RCC 7860 (cell line): ENCODE measurements at places on chromosomes 13 and 19.
A peak's percentile ranks its signal among the peaks of the same experiment; 100 is the strongest.

DNA sequence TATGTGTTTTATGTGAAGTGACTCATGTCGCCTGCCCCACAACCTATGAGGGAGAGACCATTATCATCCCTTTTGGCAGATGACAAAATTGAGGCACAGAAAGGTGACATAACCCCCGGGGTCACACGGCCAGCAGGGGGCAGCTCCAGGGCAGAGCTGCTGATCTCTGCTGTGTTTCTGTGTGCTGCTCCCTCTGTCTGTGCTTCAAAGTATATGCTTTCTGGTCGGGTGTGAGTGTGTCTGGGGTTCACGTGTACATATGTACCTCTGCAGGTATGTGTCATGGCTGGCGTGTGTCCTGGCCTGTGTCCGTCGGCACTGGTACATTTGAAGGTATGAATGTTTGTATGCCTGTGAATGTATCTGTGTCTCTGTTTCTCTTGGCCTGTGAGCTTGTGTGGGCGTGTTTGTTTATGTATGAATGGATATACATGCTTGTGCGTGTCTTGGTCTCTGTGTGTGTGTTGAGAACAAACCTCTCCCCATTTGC is 7.1 kb downstream of the LIPE start:
- peak; percentile 50 for DNase-seq

- DNase-seq: no peak
These were observed 22.4 kb upstream of the LSM14A start for GRCh38 chr19:34149873-34150272.

DNA sequence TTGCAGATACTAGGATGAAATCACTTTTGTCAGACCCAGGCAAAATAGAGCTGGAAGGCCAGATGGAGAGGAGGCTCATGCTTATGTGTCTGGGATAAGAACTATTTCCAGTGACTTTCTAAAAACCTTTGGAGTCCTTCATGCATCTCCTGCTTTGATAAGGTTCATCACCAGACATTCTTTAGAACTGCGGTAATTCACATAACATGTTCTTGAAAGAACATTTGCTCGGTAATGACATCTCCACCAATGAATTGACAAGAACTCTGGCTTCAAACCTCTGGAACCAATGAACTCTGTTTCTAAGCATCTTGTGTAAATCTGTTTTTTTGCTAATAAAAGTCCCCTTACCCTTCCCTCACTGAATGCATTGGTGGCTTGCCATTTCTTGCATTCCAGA is 112.0 kb upstream of the KL start:
- no peak for DNase-seq

DNA sequence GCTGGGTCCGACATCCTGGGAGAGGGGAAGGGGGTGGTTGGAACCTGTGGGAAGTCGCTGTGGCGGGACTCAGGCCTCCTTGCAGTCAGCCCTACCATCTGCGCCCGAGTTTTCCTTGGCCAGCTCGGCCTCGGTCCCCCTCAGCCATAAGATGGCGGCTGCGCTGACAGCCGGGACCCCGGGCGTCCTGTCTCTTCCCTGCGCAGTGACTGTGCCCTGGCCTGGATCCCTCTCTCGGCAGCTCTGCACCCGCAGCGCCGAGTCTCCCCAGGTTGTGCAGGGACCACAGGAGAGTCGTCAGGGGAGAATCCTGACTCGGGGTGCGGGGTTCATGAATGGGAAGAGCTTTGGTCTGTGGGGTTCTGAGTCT is 345 bp downstream of the ZNF257 start:
- DNase-seq: no peak

- DNase-seq: no peak
These were observed 113.3 kb downstream of the SIPA1L3 start for GRCh38 chr19:38020311-38020710.

- DNase-seq: peak; percentile 20
These were observed 1498.4 kb downstream of the EFNB2 start for GRCh38 chr13:105037110-105037509.

DNA sequence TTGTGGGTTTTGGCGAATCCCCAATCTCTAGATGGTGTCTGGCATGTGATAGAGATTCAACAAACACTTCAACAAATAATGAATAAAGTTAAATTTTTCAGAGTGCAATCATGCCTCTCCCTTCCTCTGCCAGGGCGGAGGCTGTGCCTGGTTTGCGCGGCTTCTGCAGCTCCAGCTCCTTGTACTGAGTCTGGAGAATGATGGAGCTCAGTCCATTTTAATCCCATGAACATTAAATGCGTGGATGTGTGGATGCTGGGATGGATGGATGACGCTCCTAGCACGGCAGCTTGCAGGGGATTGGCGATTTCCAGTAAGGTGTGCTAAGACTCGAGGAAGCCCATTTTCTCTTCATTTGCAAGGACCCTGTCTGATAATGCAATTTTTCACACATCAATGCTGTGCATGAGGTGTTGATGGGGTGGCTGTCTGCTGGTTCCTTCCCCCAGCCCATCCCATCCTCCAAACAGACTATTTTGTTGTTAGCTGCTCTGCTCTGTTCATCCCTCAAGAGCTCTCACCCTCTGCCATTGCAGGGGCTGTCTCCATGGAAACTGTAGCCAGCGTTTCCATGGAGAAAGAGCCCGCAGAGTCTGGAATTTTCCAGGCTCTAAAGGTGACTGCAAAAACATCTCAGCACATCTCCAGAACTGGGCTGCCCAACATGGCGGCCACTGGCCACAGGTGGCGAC is 92.6 kb upstream of the PEG3 start:
- no peak for DNase-seq

- no peak for DNase-seq
These were observed 28.7 kb downstream of the GJA3 start for GRCh38 chr13:20132052-20132634.

- no peak for DNase-seq
These were observed 34.0 kb upstream of the USE1 start for GRCh38 chr19:17180997-17181702.

GRCh38 chr13:80312967-80313366 is 28.0 kb downstream of the SPRY2 start:
- no peak for DNase-seq

GRCh38 chr19:32542477-32543108 is 38.4 kb upstream of the PDCD5 start:
- no peak for DNase-seq

DNA sequence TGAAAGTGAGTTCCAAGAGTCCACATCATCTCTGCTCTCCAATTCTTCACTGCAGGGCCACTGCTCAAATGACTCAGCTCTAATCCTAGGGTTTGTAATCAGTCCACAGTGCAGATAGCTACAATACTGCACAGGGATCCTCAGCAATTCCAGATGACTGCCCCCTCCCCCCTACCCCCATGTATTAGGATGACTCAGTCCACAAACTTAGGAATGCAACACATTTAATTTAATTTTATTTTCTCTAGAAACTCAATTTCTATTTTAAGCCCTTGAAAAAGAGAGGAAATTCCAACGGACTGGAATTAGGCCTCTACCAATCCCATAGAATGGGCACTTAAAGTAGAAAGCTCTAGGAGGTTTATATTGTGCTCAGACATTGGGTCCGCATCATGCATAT is 173.8 kb upstream of the SOX21 start:
- peak; percentile 9 for DNase-seq

DNA sequence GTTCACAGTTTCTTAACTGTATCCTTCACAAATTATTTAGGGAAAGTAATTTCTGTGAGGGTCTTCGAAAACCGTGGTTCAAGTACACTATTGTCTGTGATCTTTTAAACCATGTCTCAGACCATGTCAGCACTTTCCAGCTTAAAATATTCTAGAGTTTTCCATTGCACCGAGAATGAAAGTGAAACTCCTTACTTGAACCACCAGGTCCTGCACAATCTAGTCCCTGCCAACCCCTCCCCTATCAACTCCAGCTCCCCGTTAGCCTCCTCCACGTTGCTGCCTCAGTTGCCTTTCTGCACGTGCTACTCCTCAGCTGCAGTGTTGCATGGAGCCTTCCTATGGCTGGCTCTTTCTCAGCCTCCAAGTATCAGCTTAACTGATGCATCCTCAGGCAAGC is 7.2 kb upstream of the STARD13 start:
- DNase-seq: no peak

GRCh38 chr13:79389026-79389425 is 17.0 kb downstream of the RBM26 start:
- no peak for DNase-seq

DNA sequence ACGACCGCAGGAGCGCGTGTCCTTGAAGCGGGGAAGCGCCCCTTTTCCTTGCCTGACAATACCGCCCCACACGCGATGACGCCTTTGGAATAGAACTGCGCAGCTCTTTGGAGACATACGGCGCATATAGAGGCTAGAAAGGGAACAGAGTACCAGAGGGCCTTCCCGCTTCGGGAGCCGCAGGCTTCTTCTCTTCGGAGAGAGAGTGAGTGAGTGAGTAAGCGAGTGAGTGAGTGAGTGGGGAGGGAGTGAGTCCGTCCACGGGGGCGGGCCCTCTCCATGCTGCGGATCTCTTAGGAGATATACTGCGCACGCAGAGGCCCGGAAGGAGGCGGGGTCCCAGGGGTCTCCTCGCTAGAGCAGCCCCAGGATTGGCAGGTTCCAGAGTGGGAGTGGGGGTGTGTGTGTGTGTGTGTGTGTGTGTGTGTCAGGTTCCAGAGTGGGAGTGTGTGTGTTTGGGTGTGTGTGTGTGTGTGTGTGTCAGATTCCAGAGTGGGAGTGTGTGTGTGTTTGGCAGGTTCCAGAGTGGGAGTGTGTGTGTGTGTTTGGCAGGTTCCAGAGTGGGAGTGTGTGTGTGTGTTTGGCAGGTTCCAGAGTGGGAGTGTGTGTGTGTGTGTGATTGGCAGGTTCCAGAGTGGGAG is 97.0 kb downstream of the INSR start:
- DNase-seq: peak; percentile 37

DNA sequence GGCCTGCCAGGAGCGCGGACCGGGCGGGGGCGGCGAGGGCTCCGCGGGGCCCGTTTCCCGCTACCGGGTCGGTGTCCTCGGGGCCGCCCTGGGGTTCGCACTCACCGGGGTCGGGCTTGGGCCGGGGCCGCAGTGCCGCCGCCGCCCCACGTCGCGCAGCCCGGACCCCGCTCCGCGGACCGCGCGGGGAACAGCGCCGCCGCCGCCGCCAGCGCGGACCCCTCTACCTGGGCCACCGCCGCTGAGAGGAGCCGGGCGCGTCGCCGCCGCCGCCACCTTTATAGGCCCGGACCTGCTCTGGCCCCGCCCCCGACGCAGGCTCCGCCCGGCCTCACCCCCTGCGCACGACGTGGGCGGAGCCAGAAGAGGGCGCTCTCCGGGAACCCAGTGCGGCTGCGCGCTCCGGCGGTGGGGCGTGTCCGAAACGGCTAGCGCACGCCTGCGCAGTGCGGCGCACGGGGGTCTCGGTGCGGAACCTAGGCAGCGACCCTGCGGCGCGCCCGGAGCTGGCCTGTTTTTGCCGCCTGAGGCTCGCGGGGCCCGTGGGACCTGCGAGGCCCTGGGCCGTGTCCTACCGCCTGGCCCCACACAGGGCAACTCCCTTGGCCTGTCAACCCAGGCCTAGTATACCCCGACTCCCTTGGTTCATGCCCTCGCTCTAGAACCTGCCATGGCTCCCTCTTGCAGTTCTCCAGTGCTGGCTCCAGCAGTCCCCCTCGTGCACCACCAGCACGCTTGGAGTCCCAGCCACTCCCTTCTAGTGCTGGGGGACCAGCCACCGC is at the start of gene MKNK2:
Gene MKNK2, minus strand, starts transcription at position 254 of the 782 bp plus-strand sequence. CDS start 393 bp downstream, outside the sequence.
- peak; percentile 78 for DNase-seq
